ENCODE measurements at places on chromosomes 13 and 19.
A peak's percentile ranks its signal among the peaks of the same experiment; 100 is the strongest.

DNA sequence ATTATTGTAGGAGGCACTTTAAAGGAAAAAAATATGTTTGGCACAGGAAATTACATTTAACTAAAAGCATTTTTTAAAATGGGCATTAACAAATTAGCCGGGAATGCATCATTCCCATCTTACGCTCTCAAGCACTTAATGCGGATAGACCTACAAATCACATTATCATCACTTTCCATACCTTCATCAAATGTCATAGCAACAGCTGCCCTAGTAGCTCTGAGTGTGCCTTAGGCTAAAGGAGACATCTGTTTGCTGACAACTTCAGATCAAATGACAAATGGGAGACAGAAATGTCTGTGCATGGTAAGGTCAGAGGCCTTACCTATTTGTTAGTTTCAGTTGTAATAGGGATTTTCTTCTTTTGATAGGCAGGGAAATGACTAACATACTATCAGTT lies 773.2 kb upstream of the SLC10A2 start:
- DNase-seq, result no peak

GRCh38 chr13:110254151-110254679 lies 52.7 kb downstream of the COL4A1 start:
- DNase-seq, result no peak

DNA sequence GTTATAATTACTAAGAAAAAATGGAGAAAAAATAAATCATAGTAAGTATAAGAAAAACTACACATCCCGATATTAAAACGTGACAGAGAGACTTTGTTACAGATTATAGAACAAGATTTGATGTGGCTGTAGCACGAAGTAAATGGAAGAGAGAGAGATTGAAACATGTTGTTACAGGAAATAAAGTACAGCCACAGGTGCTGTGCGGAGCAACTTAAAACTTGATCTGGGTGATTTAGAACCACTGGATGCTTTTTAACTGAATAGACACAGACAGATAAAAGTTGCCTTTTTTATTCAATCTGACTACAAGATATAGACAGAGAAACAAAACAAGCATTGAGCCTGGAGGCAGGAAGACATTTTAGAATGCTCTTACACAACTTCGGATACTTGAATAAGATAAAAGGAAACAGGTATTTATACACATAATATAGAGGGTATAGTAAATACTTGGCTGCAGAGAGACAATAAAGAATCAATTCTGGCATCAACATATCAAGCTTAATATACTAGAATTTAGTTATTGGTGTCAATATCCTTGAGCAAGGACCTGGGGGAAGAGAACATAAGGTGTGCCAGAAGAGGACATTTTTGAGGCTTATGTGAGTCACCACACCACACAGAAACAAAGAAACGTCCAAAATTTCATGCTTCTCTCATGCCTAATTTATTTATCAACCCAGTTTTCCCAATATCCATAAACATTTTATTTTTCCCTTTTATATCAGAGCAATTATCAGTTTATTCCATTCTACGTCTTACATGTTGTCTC lies 548.5 kb downstream of the SLITRK1 start:
- no peak for DNase-seq

DNA sequence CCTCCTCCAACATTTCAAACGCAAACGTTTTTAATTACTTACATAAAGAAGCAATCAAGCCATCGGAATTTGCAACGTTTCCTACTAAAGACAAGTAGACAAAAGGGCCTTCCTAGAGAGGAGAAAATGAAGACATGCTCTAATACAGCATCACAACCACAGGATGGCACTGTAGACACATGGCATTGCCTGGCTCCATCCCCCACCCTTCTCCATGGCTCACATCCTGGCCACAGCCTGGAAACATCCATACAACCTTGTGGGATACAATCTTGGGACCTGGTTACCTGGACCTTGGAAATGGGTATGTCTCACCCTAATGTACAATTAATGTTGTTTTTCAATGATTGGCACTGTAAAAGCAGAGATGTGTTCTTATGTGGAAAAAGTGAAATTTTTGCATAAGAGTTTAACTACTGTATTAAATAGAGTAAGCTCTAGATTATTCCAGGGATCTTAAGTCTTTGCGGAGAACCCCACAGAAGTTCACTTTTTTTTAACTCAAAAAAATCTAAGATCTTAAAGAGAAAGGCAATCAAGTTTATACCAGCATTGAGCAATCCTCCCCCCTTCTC lies 21.5 kb downstream of the EBPL start:
- DNase-seq, result peak; percentile 25

DNA sequence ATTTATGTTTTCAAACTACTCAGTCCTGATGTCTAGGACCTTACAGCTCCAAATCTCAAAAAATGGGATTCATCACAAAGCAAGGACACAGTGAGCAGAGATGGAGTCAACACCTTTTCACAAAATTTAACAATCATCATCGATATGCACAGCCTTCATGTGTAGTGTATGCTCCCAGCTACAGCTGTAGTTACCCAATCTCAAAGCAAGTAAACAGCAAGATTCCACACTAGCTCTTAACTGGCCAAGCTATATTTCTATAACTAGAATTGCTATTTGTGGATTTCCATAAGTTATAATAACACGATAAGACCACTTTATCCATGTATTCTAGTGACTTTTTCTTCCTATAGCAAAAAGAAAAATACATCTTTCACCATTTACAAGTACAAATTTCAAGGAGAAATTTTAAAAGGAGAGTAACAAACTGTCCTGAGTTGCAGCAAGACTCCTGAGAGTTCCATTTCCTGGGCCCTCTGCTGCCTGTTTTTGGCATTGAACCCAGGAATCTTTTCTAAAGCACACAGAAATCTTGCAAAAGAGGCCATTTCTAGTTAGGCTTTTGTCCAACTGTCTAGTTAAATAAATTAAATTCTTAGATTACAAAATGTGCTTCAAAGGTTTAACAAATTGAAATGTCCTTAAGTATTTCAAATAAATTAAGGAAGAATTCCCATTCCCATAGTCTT lies 460.6 kb downstream of the FGF14 start:
- no peak for DNase-seq

GRCh38 chr19:47680858-47681332 lies 32.3 kb upstream of the EHD2 start:
- DNase-seq, result no peak

DNA sequence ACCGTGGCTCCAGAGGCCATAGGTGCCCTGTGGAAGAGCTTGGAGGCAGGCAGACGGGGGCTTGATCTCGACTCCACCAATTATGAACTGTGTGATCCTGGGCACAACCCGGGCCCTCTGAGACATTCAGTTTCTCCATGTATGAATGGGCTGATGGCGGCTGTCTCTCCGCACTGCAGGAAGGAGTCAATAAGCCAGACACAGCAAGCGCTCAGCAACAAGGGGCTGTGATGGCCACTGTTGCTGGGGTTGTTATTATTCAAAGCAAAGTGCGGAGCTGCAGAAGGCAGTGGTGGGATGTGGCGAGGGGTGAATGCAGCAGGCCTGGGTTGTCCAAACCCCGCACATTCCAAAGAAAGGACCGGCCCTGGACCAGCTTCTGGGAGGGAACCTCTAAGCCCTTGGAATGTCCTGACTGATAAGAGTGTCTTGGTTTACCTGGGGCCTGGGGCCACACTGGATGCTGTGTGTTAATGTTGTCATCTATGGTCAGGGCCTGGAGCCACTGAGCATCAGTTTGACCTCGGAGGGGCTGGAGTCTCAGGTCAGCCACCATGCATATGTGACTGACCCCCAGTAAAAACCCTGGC lies 8.3 kb downstream of the TMEM143 start:
- DNase-seq, result no peak

- no peak for DNase-seq
Measured at GRCh38 chr13:31224174-31224669, 24.4 kb downstream of the B3GLCT start.

- peak; percentile 58 for DNase-seq
Measured at GRCh38 chr19:4140237-4140711, 13.2 kb upstream of the CREB3L3 start.

- no peak for DNase-seq
Measured at GRCh38 chr19:30852168-30852567, 480.0 kb downstream of the ZNF536 start.

GRCh38 chr13:70088926-70089325 lies 18.7 kb upstream of the ATXN8OS start:
- no peak for DNase-seq

DNA sequence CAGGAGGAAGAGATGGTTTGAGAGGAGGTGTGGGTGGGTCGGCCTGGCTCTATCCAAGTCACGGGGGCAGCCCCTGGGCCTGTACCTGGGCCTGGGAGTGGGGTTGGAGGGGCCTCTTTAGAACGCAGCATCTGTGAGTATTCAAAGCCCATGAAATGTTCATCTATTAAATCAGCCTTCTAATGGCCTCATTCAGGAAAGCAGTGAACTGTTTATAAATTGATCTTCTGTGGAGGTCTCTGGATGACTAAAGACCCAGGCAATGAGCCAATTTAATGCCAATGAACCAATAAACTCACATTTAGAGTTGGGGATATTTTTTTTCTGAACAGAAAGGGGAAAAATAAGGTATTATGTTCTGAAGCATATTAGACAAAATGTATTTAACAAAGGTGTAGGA lies 19.9 kb upstream of the GGACT start:
- no peak for DNase-seq

GRCh38 chr13:52652980-52653303 lies 306 bp downstream of the SUGT1 start:
- no peak for DNase-seq

DNA sequence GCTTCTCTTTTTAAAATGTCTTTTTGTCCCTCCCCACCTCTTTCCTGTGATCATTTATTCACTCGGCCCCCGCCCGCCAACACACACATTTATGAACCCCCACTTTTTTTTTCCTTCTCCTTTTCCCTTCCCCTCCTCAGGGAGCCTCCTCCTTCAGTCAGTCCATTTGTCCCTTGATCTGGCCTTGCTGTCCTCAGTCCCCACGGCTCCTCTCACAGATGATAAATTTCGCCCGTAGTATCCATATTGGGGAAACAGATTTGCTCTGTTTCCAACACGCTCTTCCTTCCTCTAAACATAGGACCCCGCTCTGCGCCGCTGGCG lies 2.0 kb downstream of the GSX1 start:
- DNase-seq, result no peak

GRCh38 chr19:8501981-8502380 lies 459 bp downstream of the PRAM1 start:
- DNase-seq, result no peak

- DNase-seq, result no peak
Measured at GRCh38 chr19:47609906-47610894, 1.3 kb downstream of the BICRA start.

DNA sequence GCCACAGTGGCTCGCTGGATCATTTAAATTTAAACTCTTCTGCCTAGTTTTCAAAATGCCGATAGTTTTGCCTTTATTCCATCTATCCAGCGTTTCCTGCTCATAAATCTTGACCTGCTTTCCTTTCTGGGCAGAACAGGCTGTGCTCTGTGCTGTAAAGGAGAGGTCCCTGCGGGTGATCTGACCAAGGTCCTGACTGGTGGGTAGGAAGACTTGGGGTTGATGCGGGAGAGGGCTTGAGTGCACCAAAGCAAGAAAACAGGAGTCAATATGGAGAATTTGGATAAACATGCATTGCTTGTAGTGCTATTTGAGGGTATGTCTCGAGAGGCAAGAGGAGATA lies 533.6 kb downstream of the MYO16 start:
- no peak for DNase-seq

- DNase-seq, result no peak
Measured at GRCh38 chr13:113741191-113741668, 17.8 kb upstream of the TMEM255B start.

DNA sequence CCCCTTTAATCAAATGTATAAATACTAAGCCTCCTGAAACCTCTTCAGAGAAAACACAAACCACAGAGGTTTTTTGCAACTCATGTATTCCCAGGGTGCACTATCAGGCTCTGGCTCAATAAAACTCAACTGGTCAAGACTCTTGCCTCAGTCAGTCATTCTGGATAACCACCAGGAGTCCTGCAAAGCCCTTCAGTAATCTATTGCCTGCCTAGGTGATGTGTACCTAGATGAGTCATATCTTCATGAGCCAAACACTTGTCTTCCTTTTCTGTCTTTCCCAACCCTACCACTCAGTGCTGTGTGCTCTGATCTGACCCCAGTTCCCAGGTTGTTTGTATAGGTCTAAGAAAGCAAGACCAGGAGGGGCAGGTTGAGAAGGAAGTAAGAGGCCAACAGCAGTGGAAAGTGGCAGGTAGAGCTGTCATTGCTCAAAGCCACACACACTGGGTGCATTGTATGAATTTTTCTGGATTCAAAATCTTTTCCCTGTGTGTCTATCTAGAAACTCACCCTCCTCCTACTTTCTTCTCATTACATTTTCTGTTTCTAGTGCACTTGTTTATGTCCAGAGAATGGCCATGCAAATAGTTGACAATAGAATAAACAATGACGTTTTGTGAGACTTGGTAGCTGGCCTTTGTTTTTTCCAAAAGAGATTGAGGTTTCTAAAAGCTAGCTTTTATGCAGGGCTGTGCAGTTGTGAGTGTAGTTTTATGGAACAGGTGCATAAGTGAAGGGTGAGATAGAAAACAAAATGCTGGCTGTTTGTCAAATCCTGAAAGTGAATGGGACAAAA lies 48.1 kb downstream of the PSG1 start:
- no peak for DNase-seq

- no peak for DNase-seq
Measured at GRCh38 chr13:36919171-36919832, 736 bp downstream of the SMAD9 start.

- no peak for DNase-seq
Measured at GRCh38 chr13:67235265-67235664, 5.1 kb upstream of the PCDH9 start.

DNA sequence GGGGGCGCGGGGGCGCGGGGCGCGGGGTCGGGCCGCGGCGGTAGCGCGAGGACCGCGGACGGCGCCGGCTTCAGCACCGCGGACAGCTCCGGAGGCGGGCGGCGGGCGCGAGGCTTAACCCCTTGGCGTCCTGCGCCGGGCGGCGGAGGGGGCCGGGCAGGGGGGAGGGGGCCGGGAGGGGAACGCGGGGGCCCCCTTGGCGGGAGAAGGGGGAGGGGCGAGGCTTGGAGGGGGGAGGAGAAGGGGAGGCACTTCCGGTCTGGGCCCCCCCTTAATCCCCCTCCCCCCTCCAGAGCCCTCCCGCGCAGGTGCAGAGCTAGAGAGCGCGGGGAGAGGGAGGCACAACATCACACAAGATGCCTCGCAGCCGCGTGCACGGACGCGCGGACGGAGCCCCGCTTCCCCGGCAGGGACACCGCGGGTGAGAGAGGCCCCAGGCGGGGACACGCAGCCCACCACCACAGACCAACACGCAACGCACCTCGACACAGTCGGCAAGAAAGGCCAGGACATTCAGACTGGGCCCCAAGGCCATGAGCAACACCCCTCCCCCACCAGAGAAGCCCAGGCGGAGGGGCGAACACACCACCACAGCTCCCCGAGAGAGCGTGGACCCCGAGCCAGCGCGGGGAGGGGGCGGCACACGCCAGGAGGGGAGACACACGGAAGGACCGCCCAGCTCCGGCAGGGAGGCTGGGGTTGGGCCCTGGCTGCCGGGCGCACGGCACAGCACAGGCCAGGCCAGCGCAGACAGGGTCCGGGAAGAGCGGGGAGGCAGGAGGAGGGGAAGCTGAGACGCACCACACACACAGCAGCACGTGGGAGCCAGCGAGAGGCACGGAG lies 24.1 kb downstream of the SHANK1 start:
- no peak for DNase-seq

GRCh38 chr13:99281811-99282263 lies 23.7 kb upstream of the GPR18 start:
- DNase-seq, result no peak

All from GM18507 (cell line).